Fibroblast of skin of left quadriceps (primary cell): ENCODE measurements at places on chromosomes 13 and 19.

DNA sequence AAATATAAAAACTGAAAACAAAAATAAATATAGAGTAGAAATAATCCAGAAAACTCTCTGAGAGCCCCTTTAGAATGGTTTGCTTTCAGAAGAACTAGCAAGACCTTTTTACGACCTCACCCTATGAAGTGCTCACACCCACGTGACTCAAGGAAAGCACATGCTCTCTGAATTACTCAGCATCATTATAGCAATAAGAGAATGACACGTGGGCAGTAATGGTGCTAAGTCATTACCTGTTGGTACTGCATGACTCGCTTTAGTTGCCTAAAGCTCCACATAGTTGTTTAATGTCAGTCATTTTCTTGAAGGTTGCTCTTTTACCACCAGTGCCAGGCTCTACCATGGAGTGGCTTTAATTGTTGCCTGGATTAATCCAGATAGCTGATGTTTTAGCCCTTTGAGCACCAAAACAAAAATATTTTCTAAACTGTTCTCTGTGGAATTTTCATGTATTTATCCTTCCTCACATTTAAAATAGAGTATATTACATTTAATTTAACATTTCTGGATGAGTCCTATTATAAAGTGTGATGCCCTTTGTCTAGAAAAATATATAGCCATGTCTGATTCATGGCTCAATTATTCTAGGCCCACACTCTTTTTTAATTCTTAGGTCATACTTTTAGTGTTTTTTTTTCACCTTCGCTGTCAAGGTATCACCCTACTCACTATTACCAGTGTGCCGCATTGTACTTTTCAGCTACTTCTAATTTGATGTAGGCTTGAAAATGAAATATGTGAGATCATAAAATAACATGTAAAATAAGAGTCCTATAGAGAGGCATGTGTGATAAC is 56.8 kb downstream of the THSD1 start:
- peak; percentile 36 for DNase-seq

GRCh38 chr19:8196271-8196927 is 12.8 kb upstream of the CERS4 start:
- no peak for DNase-seq

- DNase-seq, result no peak
Measured at GRCh38 chr13:96415831-96416385, 326.0 kb downstream of the HS6ST3 start.

DNA sequence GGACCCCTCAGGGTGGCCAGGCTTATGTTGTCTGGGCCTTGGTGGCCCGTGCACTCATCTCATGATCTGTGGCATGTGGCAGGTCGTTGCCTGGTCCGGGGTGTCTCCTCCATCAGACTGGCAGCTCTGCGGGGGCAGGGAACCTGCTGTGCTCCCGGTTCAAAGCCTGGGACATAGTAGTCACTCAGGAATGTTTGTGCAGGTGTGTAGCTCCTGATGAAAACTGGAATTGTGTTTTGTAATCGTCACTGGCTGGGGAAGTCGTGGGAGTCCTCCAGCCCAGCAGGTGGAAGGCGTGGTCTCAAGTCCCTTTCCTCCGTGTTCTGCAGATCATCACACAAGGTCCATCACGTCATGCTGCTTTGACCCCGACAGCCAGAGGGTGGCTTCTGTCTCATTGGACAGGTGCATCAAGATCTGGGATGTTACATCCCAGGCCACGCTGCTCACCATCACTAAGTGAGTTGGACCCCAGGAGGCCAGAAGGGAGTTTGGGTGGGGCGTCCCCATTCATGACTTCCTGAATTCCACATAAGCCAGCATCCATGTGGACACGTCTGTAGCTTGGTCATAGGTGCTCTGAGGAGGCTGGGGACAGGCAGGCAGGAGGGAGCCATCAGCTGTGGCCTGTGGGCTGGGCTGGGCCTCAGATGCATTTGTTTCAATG is 19.1 kb downstream of the WDR88 start:
- no peak for DNase-seq

DNA sequence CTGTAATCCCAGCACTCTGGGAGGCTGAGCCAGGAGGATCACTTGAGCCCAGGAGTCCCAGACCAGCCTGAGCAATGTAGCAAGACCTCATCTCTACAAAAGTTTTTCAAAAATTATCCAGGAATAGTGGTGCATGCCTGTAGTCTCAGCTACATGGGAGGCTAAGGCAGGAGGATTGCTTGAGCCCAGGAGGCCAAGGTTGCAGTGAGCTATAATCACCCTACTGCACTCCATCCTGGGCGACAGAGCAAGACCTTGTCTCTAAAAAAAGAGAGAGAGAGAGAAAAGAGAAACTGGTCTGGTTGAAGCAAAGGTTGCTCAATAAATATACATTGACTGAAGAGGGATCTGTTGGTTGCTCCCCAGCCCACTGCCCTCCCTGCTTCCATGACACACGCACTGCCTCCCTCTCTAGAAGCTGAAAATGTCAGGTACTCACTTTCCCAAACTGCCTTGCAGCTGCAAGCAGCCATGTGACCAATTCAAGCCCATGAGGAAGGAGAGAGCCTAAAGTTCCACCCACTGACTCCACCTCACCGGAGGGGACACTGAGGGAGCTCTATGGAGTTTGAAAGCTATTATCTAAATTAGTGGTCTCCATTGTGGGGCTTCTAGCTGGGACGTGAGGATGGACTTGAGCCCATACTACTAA is 14.0 kb downstream of the CEACAM16 start:
- no peak for DNase-seq

GRCh38 chr13:42548731-42549551 is 25.0 kb upstream of the TNFSF11 start:
- no peak for DNase-seq

DNA sequence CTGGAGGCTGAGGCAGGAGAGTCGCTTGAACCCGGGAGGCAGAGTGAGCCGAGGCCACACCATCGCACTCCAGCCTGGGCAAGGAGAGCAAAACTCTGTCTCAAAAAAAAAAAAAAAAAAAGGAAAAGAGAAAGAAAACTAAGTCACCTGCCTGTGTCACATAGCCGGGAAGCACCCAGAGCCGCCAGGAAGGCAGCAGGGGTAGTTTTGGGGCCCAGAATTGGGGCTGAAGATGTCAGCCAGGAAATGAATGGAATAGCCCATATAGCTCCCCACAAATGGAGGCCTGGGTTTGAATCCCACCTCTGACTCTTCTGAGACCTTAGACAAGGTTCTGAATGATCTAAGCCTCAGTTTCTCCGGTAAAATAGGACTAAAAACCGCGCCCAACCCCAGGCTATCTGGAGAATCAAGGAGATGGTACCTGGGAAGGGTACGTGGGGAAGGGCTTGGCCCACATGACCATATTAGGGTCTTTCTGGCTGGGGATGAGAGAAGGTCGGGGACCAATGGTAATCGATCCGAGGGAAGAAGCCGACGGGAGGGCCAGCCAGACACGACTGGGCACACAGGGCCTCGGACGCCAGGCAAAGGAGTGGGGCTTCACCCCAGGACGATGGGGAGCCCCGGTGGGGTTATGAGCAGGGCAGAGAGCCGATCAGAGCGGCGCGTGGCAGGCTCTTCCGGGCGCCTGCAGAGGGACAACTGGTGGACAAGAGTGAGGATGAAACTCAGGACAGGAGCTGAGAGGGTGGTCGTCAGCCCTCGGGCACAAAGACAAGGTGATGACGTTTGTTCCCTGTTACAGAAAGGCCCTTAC is 14.4 kb downstream of the CCDC124 start:
- DNase-seq, result no peak

GRCh38 chr13:94710881-94711560 is 1.3 kb downstream of the SOX21 start:
- DNase-seq, result no peak

DNA sequence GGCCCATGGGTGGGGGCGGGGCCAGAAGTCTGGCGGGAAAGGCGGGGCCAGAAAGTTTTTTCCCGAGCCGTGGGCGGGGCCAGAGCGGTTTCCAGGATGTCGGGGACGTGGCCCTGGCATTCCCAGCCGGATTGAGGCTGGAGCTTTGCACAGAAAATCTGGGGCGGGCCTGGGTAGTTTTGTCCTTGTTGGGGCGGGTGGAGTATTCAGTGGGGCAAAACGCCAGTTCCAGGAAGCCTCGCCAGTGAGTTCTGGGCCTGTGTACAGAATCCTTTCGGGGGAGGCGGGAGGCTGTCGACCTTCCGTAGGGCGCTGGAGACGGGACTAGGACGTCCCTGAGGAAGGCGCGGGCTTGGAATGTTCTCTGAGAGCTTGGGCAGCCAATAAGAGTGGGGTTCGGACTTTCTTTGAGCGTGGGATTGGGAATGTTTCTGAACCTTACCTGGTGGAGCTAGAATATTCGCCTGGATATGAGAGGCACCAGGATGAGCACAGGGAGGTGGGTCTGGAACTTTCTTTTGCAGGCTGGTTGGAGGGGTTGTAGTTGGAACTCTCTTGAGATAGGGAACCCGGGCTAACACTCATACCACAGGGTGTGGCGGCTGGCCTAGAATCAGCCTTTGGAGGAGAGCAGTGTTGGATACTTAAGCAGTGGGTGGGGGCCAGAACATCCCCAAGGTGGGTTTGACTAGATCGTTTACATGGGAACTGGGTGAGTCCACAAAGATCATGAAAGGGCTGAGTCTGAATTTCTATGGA is 1.3 kb downstream of the CCDC9 start:
- DNase-seq, result no peak

GRCh38 chr13:21330126-21330861 is 128.8 kb downstream of the ZDHHC20 start:
- no peak for DNase-seq

GRCh38 chr19:33221638-33222037 is 4.0 kb downstream of the SLC7A10 start:
- DNase-seq, result no peak
